Glutamatergic neuron (in vitro differentiated cells): ENCODE measurements at places on chromosomes 7 and 10. TPM values are rescaled to one million over a fixed set of nuclear protein-coding genes. Genes with fewer than 3 reads are reported as not detected.

DNA sequence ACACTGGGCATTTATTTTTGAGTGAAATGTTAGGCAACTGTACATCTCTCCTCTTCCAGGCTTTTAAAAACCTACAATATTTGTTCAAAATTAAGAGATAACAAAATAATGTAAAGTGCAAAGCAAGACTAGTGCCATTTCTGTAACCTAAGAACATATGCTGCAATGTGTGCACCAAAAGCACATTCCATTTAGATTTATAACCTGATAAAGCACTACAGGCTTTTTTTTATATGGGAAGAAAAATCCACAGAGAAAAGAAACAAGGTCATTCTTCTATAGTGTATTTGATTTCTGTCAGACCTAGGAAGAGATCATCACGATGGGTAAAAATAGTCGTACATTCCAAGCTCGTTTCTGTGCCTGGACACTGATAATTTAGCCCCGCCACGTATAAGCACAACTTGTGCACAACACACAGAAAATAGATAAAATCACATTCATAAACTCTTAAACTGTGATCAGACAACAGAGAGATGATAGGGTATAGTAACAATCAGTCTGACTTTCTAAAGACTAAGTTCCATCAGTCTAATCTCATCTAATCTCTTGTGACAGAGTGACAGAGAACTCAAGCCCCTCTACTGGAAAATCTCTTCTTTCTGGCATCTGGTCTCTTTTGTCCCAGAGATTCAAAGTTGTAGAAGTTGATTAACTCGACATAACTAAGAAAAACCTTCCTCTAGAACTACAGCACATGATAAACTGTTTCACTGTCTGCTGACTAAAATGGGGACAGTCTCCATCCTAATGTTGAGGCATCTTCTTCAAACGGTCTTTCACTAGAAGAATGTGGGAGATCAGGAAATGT lies 6.7 kb downstream of the LAMB1 start:
- peaks cover 5% of the 10 kb centered on the region for H3K36me3 ChIP-seq
- peaks cover 47% of the 10 kb centered on the region for H3K4me1 ChIP-seq
- no peaks in the 10 kb centered on the region for H3K27me3 ChIP-seq
- peak overlapping the region; percentile 67 for H3K4me3 ChIP-seq
- DNase-seq, result no peak

DNA sequence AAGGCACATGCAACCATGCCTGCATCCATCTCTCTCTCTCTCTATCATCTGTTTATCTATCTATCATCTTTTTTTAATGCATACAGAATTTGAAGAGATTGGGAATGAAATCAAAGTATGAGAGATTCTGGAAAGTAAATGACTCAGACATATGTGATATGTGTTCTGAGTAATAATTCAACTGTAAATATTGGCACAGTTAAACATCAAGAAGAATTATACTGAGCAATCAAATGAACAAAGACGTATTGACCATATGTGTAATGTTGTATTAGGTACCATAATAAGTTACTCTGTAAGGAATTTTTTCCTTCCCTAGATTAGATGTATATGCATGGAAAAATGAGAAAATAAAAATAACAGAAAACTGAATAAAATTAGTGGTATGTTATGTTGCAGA lies 108.3 kb downstream of the SUGCT start:
- DNase-seq, result no peak
- H3K4me1 ChIP-seq, result no peaks in the 10 kb centered on the region
- H3K27me3 ChIP-seq, result no peaks in the 10 kb centered on the region
- H3K36me3 ChIP-seq, result no peaks in the 10 kb centered on the region

DNA sequence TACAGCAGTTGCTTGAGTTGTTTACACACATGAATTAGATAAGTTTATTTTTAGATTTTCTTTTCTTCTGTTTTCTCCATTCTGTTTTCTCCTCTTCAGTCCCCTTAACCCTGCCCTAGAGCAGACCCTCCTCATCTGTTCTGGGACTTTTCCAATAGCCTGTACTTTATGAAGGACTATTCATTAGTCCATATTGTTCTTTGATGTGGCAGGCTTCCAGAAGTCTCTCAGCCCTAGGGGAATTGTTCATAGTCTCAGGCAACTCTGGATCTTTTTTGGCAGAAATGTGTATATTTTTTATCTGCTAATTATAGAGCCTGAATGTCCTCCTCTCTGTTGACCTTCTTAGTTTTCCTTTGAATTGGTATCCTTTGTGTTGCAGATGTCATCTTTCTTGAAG lies 25.4 kb downstream of the KAT6B start:
- H3K27me3 ChIP-seq, result peaks cover 3% of the 10 kb centered on the region
- no peak for DNase-seq
- H3K36me3 ChIP-seq, result no peaks in the 10 kb centered on the region
- peak overlapping the region; percentile 15 for H3K27ac ChIP-seq
- H3K4me1 ChIP-seq, result peaks cover 19% of the 10 kb centered on the region

- no peak overlapping the region for H3K4me3 ChIP-seq
- no peak overlapping the region for H3K27ac ChIP-seq
- H3K4me1 ChIP-seq, result peaks cover 11% of the 10 kb centered on the region
- H3K27me3 ChIP-seq, result no peaks in the 10 kb centered on the region
- no peaks in the 10 kb centered on the region for H3K36me3 ChIP-seq
- peak; percentile 90 for DNase-seq
Observed at GRCh38 chr7:28062197-28062991, 118.2 kb downstream of the JAZF1 start.

ICA1 gene
- total RNA-seq, result 9.8 TPM

DNA sequence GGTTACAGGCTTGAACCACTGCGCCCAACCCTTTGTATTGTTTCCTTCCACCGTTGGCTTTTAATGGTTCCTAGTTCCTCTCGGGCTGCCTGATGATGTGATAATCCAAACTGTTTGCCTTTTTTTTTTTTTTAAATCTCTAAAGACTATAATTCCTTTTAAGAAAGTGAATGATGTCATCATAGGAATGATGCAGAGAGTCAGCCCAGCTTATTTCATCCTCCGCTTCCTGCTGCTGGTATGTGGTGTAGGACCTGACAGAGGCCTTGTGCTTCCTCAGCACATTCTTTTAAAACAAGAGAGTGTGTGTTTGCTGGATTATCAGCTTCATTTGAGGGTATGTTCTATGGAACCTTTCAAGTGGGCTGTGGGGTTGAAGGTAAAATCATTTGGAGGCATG lies 241.4 kb downstream of the LRMDA start:
- no peak for DNase-seq
- no peaks in the 10 kb centered on the region for H3K4me1 ChIP-seq
- H3K27ac ChIP-seq, result no peak overlapping the region
- no peaks in the 10 kb centered on the region for H3K36me3 ChIP-seq
- no peak overlapping the region for H3K4me3 ChIP-seq

DNA sequence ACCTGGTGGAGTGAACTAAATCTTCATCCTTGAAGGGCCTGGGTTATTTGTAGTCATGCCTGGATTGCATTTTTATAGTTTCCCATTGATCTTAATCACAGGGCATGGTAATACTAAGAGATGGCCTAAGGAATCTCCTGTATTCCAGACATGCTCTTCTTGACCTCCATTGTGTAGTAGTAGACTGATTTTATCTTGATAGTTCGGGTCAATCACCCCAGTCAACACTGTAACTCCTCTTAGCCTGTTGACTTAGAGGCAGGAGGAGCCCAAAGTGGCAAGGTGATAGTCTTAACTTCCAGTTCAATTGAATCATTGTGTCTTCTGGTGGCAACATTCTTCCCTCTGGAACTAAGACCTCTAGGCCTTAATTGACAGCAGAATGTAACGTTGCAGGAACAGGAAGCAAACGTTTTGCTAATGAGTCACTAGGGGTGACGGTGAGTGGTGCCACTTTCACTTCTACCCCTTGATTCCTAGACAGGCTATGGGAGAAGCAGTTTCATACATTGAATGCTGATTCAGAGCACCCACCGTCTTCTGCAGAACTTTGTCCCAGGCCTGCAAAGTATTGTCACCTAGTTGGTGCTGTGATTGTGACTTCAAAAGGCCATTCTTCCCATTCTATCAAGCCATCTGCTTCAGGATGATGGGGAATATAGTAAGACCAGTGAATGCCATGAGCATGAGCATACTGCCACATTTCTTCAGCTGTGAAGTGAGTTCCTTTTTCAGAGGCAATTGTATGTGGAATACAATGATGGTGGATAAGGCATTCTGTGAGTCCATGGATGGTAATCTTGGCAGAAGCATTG lies 24.0 kb upstream of the PAPSS2 start:
- H3K4me3 ChIP-seq, result no peak overlapping the region
- DNase-seq, result no peak
- H3K4me1 ChIP-seq, result no peaks in the 10 kb centered on the region
- H3K36me3 ChIP-seq, result no peaks in the 10 kb centered on the region
- no peaks in the 10 kb centered on the region for H3K27me3 ChIP-seq
- no peak overlapping the region for H3K27ac ChIP-seq

GRCh38 chr7:98763441-98763840 lies 106.4 kb downstream of the TMEM130 start:
- H3K4me1 ChIP-seq, result no peaks in the 10 kb centered on the region
- DNase-seq, result no peak
- no peak overlapping the region for H3K4me3 ChIP-seq
- no peak overlapping the region for H3K27ac ChIP-seq
- H3K27me3 ChIP-seq, result no peaks in the 10 kb centered on the region

CYP3A5 gene
- not detected for total RNA-seq

DNA sequence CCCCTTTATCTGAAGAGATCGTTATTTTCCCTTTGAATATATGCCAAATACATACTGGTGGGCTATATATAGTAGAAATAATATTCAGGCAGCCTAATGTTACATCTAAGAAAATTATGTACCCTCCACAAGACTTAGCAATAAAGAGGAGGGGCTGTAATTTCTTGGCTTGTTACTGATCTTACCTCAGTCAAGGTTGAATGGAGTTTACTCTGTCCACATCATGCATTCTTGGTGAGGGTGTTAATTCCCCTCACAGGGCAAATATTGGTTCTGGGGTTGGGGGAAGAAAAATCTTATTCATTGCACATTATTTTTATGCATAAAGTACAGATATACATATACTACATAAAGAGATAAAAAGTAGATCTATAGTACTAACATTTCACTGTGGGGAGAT lies 145.8 kb upstream of the ANK3 start:
- no peak overlapping the region for H3K27ac ChIP-seq
- no peak for DNase-seq
- no peak overlapping the region for H3K4me3 ChIP-seq
- H3K36me3 ChIP-seq, result no peaks in the 10 kb centered on the region
- no peaks in the 10 kb centered on the region for H3K27me3 ChIP-seq
- H3K4me1 ChIP-seq, result no peaks in the 10 kb centered on the region

- H3K4me3 ChIP-seq, result no peak overlapping the region
- DNase-seq, result no peak
- no peak overlapping the region for H3K27ac ChIP-seq
Observed at GRCh38 chr10:44426247-44427034, 41.5 kb upstream of the CXCL12 start.

DNA sequence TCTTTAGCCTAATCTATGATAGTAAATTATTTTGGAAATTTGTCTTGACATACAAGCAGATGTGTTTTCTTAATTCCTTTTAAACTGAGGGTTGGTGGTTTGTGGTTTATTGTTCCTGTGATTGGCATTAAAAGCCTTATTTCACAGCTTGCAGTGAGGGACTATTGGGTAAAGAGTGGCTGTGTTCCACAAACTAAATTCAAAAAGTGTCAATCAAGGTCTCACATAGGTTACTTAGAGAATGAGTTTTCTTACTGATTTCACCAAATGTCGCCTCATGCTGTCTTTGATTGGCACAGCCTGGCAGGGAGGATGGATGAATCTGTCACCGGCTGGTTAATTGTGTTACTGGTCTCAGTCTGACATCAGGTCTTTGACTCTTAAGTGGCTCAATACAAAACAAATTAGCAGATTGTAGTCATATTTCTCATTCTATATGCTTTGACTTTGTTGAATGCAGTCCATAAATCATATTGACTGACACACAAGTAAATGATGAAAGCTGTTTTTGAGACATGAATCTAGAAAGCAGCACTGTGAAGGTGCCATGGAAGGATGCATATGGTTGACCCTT lies 66.8 kb upstream of the CYP26C1 start:
- H3K27ac ChIP-seq, result peak overlapping the region; percentile 98
- H3K27me3 ChIP-seq, result peaks cover 10% of the 10 kb centered on the region
- H3K4me1 ChIP-seq, result peaks cover 47% of the 10 kb centered on the region
- DNase-seq, result peak; percentile 62
- no peaks in the 10 kb centered on the region for H3K36me3 ChIP-seq

DNA sequence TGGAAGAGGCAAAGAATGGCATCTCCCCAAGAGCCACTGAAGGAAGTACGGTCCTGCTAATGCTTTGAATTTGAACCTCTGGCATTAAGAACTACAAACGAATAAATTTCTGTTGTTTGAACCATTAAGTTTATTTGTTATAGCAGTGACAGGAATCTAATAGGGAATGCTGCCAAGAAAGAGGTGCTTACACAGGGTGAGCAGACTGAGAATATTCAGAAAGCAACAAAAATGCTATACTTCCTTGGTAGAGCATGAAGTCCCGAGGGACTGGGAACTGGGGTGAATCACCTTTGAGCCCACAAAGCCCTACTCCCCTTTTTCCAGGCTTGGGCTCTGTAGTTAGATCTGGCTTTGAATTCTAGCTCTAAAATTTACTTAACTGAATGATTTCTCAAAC lies 45.0 kb downstream of the PANK1 start:
- no peaks in the 10 kb centered on the region for H3K36me3 ChIP-seq
- H3K4me3 ChIP-seq, result no peak overlapping the region
- H3K27ac ChIP-seq, result no peak overlapping the region
- no peaks in the 10 kb centered on the region for H3K27me3 ChIP-seq

DNA sequence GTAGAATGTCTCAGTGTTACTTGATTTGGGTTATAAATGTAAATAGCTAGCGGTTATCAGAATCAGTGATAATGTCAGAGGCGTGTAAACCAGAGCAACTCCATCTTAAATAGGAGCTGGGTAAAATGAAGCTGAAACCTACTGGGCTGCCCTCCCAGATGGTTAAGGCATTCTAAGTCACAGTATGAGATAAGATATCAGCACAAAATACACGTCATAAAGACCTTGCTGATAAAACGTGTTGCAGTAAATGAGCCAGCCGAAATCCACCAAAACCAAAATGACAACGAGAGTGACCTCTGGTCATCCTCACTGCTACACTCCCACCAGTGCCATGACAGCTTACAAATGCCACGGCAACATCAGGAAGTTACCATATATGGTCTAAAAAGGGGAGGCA lies 172.3 kb downstream of the CHRM2 start:
- H3K4me1 ChIP-seq, result no peaks in the 10 kb centered on the region
- no peaks in the 10 kb centered on the region for H3K36me3 ChIP-seq
- no peak for DNase-seq

PIK3AP1 gene
- total RNA-seq, result 0.49 TPM

SFTPA2 gene
- 0.39 TPM for total RNA-seq

UCMA gene
- total RNA-seq, result not detected

SPDYE16 gene
- total RNA-seq, result 0.20 TPM

DNA sequence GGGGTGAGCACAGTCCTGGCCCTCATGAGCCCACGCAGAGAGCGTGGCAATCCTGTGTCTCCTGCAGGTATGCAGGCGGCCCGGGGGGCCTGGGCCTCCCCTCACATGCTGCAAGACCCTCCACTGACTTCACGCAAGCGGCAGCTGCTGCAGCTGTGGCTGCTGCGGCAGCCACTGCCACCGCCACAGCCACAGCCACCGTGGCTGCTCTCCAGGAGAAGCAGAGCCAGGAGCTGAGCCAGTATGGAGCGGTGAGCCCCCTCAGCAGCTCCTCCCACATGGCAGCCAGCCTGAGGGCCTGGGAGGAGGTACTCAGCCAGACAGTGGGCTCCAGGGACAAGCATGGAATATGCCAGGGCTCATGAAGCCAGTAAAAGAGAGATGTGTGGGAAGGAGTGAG lies 8.7 kb downstream of the ZMIZ2 start:
- H3K4me1 ChIP-seq, result peaks cover 16% of the 10 kb centered on the region
- no peak for DNase-seq
- no peak overlapping the region for H3K4me3 ChIP-seq
- peaks cover 5% of the 10 kb centered on the region for H3K36me3 ChIP-seq
- H3K27me3 ChIP-seq, result peaks cover 8% of the 10 kb centered on the region

GRCh38 chr10:128519581-128519980 lies 393.4 kb upstream of the MKI67 start:
- H3K27ac ChIP-seq, result no peak overlapping the region
- DNase-seq, result no peak
- no peak overlapping the region for H3K4me3 ChIP-seq
- peaks cover 7% of the 10 kb centered on the region for H3K4me1 ChIP-seq
